ENCODE measurements at places on chromosomes 5 and 9.

DNA sequence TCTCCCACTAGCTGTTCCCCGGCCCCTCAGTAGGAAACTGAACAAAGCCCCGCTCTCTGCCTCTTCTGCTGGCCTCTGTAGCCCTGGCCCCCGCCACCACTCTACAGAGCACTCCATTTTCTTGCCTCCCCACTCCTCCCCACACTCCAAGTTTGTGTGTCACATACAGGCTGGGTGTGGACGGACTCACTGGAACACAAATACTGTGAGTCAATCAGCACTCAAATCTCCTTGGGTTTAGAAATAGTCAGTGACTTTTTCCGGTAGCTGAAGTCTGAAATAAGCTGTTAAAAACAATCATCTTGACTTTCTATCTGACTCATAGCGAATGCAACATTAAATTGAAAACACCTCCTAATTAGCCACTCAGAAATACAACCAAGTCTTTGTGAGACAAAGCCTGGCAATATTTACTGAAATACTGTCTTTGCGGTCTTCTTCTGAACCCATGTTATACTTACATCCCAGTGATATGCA lies 122.5 kb downstream of the LHFPL2 start:
- DNase-seq = no peak

DNA sequence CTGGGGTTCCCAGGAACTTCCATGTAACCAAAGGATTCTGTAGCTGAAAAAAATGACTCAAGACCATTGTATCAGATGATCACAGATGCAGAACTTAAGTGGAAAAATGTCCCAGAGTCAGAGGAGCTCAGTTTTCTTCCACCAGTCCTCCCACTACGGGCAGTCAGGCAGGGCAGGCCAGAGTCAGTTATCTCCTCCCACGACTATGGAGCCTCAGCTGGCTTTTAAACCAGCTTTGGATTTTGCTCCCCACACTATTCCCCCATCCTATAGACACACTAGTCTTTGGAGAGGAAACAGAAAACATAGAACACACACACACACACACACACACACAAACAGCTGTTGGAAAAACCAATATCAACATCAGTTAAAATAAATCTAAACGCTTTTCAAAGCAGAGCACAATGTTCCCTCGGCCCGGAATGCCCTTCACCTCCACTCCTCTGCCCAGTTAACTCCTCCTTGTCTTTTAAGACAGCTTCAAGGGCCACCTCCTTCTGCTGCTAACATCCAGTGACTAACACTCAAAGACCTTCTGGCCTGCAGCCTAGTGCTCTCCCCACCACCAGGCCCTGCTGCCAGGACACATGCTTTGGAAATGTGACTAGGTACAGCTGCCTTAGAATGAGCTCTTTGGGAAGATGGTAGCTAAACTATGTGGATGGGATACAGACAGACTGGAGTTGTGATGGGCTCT lies 56.8 kb downstream of the NIPAL4 start:
- DNase-seq = no peak

GRCh38 chr9:26247861-26248260 lies 569.6 kb upstream of the TUSC1 start:
- no peak for DNase-seq

- no peak for DNase-seq
Measured at GRCh38 chr9:4865681-4866080, 72.9 kb downstream of the RCL1 start.

- DNase-seq = no peak
Measured at GRCh38 chr5:16461026-16461425, 4.6 kb downstream of the ZNF622 start.

- no peak for DNase-seq
Measured at GRCh38 chr9:129441852-129442251, 179.0 kb downstream of the C9orf50 start.

- DNase-seq = no peak
Measured at GRCh38 chr9:103731541-103731940, 362.6 kb upstream of the SMC2 start.

GRCh38 chr9:34430843-34431437 lies 27.4 kb downstream of the FAM219A start:
- no peak for DNase-seq

DNA sequence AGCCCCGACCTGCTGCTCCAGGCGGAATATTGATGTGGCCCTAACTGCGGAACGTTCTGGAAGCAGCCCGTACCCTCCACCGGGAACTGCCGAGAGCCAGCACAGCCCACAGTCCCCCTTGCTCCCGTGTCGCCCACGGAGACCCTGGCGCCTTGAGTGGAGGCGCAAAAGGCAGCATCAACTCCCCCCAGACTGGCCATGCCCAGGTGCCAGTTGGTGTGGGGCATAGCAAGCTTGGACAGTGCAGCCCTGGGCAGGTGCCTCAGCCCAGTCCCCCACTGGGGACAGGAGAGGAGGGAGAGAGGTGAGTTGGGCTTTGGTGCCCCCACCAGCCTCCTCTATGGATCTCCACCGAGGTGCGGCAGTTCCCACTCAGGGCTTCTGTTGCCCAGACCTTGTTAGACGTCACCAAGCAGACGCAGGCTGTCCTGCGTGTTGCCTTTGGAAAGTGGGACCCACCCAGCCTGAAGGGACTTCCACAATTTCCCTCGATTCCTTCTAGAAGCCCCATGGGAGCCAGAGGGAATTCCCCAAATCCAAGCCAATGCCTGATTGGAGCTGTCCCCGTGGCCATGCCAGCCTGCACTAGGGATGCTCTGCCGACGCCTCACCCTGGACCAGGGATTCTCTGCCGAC lies 19.8 kb upstream of the NRARP start:
- no peak for DNase-seq

DNA sequence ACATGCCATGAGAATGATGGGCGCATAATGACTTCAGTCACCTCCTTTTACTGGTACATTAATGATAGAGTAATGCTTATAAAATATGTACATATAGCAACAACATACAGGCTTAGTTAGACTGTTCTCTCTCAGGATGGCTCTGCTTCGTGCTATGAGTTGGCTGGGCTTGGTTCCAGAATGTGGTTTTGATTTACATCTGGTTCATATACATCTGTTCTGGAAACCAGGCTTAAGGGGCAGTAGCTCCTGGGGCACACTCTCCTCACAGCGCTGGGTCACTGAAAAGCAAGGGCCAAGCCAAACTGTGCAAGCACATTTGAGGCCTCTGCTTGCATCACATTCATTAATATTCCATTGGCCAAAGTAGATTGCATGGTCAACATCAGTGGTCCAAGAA lies 44.9 kb downstream of the PCSK1 start:
- DNase-seq = no peak

DNA sequence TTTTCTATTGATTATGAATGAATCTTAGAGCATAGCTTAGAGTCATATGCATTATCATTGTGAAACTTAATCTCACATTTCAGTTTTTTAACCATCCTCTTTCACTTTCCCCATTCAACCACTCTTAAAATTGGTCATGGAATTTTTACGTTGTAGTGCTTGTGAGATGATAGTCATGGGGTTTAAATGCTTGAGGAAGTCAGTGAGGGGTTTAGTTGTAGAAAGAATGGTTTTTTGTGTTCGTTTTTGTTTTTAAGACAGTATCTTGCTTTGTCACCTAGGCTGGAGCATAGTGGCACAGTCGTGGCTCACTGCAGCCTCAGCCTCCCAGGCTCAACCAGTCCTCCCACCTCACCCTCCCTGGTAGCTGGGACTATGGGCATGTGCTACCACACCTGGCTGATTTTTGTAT lies 19.6 kb downstream of the UGCG start:
- no peak for DNase-seq

GRCh38 chr5:13917061-13917460 lies 27.4 kb downstream of the DNAH5 start:
- no peak for DNase-seq

DNA sequence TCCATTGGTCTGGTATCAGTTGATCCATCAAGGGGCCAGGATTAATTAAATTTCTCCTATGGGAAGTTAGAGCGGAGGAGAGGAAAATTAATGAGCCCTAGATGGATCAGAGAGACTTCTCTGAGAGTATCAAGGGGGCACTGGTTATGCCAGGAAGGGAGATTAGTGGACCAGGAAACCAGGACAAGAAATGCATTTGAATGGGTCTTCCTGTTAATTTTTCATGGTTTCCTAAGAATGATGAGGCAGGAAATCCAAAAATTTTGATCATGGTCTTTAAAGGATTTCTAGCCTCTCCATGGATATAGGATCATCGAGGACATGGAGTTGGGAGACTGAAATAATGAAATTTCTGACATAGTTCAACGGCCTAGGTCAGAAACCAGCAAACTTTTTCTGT lies 30.8 kb downstream of the FOXI1 start:
- no peak for DNase-seq

GRCh38 chr5:174457141-174457678 lies 267.2 kb upstream of the MSX2 start:
- DNase-seq = no peak

All from HL-60 (cell line).